ENCODE measurements at places on chromosomes 1 and 21.

- no peak for DNase-seq
Observed at GRCh38 chr1:220797553-220797952, 10.8 kb downstream of the MTARC1 start.

- DNase-seq: no peak
Observed at GRCh38 chr21:37463083-37463801, 96.7 kb downstream of the DYRK1A start.

DNA sequence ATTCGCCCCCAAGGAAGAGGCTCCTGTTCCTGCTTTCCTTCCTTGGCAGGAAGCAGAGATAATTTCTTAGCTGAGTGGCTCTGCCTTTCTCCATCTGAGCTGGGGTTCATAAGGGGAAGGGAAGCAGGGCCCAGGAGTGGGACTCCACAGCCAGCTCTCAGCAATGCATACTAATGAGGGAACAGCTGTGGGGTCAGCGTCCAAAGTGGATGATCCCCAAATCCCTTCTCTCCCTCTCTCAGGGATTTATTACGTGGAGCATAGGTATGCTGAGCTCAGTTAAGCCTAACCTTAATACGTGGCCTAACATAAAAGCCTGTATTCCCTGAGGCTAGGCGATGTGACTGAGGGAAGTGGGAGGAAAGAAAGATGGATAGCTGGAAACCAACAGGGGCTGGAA, 87.3 kb upstream of the CTTNBP2NL start:
- no peak for DNase-seq

- no peak for DNase-seq
Observed at GRCh38 chr1:114109981-114110380, 43.7 kb downstream of the SYT6 start.

DNA sequence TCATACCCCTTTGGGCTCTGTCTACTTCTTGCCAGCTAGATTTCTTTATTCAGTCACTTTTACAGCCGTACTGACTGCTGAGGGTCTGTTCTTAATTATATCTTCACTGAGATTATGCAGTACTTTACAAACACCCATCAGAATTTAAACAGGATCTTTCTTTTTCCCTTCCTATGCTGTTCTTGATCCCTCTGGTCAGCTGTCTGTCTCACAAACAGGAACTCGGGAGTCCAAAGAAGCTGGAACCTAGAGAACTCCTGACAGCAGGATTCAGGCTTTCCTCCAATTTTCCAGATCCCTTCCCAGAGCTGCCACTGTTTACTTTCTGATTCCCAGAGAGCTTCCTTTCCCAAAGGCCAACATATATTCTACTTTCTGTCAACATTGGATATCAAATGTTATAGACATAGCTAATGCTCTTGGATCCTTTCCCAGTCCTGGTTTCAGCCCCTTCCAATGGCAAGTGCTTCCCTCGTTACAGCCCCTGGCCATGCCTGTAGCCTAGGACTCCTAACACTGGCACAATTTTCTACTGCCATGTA, 59.5 kb downstream of the ATP2B4 start:
- DNase-seq: no peak

- no peak for DNase-seq
Observed at GRCh38 chr1:53047737-53048736, 14.0 kb upstream of the PODN start.

DNA sequence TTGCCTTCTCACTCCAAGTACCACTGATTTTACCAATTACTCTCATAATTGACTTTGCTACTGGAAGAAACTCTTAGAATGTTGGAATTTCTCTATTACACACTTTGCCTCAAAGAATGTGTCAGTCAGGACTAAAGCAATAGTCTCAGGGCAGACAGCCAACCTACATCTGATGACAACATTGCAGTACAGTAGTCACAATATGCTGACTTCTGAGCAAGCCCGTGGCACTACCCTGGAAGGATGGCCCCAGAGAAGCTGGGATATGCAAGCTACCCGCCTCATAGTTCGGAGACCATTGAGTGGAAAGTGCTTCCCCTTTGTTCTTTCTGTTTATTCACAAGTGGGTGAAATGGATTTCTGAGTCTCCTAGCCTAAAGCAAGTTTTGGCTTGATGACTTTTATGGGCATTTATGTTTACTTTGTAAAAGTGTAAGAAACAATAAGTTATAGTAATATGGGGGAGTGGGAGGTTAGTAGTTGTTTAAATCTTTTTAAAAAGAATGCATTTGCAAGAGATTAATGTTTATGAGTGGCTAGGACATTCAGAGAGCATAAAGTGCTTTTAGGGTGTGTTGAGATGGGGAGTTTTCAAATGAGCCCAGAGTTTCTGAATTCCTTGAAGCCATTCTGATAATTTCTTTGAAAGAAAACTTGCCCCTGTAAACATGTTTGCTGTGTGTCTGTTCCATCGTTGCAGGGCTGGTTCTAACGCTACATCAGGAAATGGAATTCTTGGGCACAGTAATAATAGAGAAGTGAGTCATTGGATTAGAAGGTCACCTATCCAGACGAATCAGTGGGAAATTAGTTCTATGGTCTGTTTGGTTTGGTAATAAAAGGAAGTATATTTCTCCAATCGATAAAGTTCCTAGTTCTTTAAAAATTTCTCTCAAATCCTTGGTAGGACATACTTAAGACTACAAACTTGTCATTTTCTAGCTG, 63.8 kb downstream of the LMO4 start:
- no peak for DNase-seq

DNA sequence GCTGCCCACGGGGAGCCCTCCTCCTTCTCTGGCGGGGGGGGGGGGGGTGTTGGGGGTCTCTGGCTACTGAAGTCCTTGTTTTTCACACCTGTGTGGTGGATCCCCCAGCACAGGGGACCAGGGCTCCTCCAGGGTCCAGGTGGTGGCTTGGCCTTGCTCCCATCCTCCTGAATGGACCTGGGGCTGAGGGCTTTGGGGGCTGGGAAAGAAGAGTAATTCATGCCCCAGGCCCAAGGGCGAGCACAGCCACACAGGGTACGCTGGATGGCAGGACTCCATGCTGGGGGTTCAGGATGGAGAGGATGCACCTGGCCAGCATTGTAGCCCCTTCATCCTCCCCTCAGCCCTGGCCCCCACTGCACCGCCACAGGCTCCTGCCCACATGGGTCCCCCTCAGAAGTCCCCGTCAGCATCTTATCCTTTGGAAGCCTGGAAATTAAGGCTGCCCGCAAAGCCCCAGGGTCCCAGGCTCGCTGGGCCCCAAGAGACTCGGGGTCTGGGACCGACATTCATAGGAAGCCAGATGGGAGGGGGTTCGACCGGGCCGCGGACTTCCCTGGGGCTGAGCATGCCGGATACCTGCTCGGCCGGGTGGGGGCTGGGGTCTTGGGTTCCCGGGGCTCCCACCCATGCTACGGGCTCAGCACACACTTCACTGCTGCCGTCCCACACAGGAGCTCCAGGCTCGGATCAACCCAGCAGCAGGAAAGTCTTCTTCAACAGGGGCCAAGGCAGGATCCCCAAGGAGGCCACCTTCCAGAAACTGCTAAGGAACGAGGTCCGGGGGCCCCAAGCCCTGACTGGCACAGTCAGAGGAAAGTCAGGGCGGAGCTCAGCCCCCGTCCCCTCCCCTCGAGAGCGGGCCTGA, 49.0 kb upstream of the ACTRT2 start:
- DNase-seq: no peak

DNA sequence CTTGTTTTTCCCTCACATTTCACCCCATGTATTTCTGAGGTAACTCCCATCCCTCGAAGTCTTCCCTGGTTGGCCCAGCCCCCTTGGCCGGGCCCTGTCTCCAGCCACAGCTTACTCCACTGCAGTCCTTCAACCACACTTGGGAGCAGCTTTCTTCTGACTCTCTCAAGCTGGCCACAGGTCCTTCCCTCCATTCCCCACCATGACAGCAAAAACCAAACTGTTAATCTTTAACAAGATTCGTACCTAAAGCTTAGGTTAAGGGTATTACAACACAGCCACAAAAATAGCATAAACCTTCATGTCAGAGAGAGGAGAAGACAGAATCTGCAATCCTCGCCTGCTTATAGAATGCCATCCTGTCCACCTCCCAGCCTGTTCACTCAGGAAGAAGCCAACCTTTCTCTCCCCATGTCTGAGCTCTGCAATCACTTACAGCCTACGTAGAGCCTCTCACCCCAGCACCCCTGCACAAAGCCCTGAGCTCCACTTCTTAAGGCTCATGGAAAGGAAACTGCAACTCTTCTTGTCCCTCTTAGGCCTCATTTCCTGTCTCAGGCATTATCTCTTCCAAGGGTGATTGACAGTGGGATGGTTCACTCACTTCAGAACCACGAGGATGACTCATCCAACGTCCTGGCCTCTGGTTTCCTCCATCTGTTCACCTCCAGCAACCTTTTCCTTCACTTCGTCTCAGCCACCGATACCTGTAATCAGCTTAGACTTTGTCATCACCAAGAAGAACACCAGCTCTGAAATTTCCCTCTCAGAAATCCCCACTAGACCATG, 72.8 kb downstream of the CD2 start:
- peak; percentile 53 for DNase-seq

GRCh38 chr1:220924331-220924970, 45.2 kb downstream of the HLX start:
- no peak for DNase-seq

DNA sequence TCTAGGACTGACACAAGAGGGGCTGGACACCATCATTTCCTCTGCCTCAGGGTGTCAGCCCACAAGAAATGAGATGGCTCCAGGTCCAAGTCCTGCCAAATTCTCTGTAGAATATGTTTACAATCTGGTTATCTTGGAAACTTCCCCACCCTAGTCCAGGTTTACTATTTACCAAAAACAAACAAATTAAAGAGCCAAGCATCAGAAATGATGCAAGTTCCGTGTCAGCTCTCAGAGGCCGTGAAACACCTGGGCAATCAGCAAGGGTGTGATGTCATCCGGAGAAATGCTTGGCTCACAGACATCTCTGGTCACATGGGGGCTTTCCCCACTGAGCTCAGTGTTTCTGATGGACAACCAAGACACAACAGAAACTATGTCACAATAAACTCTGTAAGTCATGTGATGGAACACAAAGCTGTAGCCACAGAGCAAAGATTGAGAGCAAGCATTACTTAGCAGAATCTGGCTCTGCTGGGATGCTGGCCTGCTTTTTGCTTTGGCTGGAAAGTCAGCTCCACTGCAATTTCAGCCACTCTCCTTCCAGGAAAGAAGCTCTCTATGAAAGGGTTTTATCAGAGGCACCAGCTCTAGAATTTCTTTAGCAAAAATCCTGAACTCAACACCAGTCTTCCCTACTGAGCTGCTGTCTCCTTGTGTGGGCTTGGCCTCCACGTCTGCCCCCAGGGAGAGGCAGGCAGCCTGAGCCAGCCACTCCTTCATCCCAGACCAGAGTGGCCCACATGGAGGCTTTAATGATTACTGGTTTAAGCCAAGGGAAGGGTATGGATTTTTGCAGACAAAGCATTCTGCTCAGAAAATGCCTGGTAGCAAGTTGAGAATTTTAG, 55.9 kb downstream of the NENF start:
- DNase-seq: no peak

DNA sequence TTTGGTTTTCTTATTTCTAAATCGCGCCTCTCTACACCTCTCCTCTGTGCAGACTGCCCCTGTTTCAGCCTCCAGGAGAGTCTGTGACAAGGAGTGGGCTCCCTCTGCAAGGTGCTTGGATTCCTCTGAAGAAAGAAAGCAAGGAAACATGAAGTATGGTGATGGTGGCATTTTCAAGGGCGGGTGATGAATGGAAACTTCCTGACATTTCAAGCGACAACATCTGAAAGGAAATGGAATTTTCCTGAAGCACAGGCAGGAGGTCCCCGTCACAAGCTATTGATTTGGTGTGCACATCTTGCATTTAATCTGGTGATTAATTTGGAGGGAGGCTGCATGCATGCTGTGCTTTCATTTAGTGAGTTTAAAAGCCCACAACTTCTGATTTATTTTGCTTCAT, 164.6 kb upstream of the FGGY start:
- no peak for DNase-seq

- no peak for DNase-seq
Observed at GRCh38 chr1:176193023-176193422, 14.1 kb downstream of the COP1 start.

DNA sequence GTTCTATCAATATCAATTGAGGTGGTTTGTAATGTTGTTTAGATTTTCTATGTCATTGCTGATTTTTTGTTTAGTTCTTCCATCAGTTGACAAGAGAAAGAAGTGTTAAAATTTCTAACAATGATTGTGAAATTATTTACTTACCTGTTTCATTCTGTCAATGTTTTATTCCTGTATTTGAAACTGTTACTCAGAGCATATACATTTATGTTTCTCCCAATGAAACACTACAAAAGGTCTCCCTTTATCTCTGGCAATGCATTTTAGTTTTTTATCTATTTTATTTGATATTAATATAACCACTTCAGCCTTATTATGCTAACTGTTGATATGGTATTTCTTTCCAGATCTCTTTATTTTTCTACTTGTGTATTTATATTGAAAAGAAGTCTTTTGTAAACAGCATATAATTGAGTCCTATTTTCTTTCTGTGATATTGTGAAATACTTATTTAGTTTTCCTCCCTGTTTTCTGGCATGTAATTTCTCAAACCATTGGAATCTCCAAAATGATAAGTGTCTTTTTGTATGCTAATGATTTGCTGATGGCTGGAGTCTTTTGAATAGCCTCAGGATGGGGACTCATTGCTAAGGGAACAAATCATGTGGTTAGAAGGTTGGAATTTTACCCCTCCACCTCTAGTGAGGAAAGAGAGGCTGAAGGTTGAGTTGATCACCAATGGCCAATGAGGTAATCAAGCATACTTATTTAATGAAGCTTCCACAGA, 122.0 kb downstream of the ADSS2 start:
- no peak for DNase-seq

GRCh38 chr1:93668121-93668520, 13.5 kb downstream of the BCAR3 start:
- no peak for DNase-seq

DNA sequence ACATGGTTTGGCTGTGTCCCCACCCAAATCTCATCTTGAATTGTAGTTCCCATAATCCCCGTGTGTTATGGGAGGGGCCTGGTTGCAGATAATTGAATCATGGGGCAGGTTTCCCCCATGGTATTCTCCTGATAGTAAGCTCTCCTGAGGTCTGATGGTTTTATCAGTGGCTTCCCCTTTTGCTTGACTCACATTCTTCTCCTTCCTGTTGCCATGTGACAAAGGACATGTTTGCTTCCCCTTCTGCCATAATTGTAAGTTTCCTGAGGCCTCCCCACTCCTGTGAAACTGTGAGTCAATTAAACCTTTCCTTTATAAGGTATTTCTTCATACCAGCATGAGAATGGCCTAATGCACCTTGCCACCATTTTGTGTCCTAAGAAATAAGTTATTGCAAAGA, 415.0 kb downstream of the COL11A1 start:
- no peak for DNase-seq

GRCh38 chr21:15207635-15208370, 143.0 kb upstream of the NRIP1 start:
- DNase-seq: no peak
